ENCODE measurements at places on chromosomes 6 and 20. TPM values are rescaled to one million over a fixed set of nuclear protein-coding genes. Genes with fewer than 3 reads are reported as not detected.

DNA sequence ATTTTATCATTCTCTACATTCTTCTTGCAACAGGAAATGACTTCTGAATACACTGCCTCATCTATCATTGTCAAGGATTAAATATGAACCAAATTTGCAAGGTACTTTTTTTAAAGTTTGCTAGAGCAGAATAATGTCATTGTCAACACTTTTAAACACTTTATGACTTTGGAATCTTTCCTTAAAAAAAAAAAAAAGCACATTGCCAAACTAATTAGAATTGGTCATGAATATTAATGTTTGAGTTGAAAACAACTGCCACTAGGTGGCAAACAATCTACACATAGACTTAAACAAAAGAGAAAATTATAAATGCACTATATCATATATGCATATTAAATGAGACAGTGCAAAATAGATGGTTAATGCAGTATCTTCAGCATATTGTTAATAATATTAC, 32.5 kb upstream of the TMEM244 start:
- no peak for DNase-seq

DNA sequence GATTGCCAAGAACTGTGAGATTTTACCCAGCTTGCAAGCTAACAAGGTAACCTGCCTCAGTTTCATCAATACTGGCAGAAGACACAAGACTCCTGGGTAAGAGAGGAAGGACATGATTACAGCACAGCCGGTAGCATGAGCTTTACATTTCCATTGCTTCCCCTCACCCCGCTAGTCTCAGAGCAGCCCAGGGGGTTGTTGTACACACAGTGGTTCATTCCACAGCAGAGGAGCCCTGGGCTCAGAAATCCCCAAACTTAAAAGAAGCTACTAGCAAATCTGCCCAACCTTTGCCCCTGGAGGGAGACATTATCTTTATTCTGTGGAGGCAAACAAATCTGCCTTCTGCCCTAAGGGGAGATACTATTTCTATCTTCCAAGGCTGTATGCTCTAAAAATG, 17.1 kb upstream of the MTHFD1L start:
- DNase-seq, result no peak

DNA sequence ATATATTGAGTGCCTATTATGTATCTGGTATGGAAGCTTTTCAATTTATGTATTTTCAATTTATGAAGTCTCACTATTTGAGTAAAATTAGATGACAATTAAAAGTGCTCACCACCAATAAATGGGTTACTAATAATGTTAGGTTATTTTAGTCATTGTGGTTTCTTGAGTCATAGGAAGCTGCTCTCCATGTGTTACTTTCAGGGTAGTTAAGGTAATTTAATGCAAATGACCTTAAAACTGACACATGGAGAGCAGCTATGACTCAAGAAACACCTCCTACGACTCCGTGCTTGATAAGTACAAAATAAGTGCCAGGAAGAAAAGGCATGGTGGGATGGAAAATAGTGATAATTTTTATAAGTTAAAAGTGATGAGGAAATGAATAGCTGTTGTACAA, 16.5 kb upstream of the TINAG start:
- no peak for DNase-seq

- DNase-seq, result no peak
Measured at GRCh38 chr6:113065611-113066010, 718.5 kb downstream of the RFPL4B start.

DNA sequence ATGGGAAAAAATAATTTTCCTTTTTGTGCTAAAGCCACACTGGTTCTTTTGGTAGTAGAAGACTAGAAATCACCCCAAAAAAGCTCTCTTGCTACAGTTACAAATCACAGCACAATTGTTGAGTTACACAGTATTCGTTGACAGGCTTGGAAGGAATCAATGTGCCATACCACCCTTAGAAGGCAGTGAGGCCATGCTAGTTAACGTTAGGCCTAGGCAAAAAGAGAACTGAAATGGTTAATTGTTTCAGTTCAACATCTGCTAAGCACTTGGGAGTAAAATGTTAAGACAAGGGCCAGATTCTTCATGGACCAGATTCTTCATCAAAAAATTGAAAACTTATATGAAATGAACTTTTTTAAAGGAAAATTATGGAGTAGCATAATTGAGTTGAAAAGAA, 626.2 kb downstream of the UTRN start:
- DNase-seq, result no peak

DNA sequence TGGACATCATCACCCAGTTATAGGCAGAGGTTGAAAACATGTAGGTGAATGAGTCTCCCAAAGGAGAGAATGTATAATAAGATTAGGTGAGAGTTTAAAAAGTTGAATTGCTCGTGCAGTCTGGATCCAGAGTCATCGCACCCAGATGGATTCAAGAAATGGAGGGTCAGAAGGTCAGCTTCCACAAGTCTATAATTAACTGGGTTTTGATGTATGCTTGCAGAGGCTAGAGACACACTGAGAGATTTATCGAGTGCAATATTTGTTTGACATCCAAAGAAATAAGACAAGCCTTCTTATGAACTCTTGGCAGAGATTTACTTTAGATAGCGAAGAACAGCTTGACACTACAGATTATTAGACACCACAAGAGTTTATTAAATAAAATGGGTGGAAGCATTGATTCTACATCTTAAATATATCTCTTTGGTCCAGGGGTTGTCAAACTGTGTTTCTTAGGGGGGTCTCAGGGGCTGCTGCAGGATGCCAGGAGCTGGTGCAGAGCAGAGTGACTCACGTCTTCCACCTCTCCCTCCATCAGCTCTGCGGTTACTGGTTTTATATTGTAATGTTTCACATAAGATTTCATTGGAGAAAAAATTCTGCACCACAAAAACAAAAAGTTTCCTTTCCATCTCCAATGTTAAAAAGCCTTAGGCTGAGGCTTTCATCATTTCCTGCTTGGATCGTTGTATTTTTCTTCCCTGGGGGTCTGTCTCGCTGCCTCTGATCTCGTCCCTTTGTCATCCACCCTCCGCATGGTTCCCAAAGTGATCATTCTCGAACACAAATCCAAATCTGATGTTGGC, 176.2 kb upstream of the AHI1 start:
- DNase-seq, result no peak

DNA sequence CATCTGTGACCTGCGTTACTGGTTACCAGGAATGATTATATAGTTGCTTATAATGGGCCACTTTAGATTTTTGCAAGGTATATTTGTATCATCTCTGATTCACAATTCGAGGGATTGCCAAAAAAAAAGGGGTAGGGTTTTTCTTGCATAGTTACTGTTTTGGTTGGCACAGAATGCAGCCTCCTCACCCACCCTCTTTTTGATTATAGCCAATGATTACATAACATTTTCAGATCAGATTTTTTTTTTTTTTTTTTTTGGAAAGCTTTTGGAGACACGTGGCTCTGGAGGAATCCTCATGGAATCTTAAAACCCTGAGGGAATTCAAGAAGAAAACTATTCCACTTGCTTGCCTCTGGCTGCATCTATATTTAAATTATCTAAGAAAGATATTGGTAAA, 53.7 kb downstream of the UST start:
- no peak for DNase-seq

GRCh38 chr6:132053511-132053910, 102.3 kb upstream of the CCN2 start:
- no peak for DNase-seq

DNA sequence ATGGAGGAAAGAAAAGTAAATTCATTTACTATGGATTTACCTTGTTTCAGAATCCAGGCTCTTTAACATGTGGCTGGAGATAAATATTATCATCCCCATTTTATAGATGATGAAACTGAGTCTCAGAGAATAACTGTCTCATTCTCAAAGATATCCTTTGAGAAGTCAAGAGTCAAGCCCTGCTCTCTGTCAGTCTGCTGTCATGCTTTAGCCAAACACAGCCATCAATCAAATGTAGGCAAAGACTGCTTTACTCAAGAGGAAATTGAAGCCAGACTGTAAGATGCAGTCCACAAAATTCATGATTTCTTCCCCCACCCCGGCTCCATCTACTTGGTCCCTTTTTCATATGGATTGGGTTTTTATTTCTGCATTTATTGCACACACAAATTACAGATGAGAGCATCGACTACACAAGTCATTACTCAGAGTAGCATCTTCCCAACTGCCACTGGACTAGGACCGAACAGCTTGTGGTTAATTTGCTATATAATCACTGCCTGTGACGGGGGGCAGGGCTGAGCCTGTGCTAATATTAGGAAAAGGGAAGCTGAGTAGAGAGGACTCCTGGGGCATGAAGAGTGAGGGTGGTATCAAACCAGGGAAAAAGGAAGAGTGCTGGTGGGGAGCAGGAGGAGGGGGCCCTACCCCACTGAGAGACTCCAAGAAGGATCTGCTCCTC, 102.7 kb upstream of the TOP1 start:
- DNase-seq, result no peak

DNA sequence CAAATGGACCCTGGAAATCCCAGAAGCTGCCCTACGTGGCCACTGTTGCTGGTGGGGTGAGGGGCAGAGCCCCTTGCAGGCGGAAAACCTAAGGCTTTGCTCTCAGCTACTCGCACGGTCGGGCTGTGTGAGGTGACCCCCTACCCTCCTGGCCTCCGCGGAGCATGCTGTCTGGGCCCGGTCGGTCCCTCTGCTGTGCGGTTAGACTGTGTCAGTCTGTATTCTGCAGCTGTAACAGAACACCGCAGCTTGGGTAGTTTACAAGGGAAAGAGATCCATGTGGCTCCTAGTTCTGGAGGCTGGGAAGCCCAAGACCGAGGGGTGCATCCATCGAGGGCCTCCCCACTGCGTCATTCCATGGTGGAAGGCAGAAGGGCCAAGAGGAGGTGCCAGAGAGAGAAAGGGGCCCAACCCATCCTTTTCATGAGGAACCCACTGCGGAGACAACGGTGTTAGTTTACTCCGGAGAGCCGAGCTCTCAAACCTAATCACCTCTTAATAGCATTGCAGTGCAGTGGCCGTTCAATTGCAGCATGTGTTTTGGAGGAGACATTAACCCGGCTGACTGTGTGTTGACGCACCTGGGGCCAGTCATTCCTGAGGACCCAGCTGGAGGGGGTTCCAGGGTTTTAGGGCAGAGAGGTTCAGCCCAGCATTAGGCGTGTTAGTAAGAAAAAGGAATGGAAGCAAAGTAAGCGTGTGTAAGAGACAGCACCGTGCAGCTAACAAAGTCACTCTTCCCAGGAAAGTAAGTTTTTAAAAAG, 18.3 kb downstream of the COL9A3 start:
- no peak for DNase-seq

GRCh38 chr20:16158090-16158975, 414.9 kb downstream of the KIF16B start:
- DNase-seq, result peak; percentile 5

DNA sequence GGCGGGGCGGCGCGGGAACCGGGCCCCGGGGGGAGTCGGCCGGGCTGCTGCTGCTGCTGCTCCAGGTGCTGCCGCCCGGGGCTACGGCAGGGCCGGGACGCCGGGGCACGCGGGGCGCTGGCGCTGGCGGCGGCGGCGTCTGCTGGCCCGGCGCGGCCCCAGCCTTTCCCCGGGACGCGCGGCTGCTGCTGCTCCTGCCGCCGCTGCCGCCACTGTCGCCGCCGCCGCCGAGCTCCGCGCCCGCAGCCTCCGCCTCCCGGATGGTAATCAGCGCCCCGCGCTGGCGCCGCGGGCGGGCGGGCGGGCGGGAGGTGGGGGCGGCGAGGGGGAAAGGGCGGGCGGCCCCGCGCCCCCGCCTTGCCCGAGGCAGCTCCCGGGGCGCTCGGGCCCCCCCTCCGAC, 306 bp downstream of the EBF4 start:
- no peak for DNase-seq

- peak; percentile 57 for DNase-seq
Measured at GRCh38 chr6:147506704-147507114, 1.8 kb upstream of the SAMD5 start.

- DNase-seq, result no peak
Measured at GRCh38 chr6:45715508-45715803, 300.2 kb downstream of the CLIC5 start.

DNA sequence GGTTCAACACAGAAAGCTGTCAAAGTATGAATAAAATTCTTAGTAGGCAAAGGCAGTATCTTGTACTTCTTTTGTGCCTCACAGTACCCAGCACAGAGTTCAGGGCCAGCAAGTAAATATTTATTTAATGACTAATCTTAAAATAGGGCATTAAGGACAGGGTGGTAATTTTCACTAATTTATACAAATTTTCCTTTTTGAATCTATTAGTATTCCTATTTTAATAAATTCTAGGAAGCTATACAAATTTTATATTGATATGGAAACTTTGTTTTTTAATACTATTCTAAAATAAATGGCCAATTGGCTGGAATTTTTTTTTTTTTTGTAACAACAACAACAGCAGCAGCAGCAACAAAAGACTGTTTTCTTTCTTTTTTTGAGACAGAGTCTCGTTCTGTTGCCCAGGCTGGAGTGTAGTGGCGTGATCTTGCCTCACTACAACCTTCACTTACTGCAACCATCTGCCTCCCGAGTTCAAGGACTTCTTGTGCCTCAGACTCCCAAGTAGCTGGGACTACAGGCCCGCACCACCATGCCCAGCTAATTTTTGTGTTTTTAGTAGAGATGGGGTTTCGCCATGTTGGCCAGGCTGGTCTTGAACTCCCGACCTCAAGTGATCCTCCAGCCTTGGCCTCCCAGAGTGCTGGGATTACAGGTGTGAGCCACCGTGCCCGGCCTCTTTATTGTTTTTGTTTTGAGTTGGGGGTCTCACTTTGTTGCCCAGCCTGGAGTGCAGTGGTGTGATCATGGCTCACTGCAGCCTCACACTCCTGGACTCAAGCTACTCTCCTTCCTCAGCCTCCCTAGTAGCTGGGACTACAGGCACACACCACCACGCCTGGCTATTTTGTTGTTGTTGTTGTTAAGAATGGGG, 85.2 kb downstream of the FKBP5 start:
- DNase-seq, result no peak

The GPR31 gene
- total RNA-seq, result not detected

The ASF1A gene
- 32.1 TPM for total RNA-seq

The ADAT2 gene
- 5.1 TPM for total RNA-seq

The SIRPD gene
- not detected for total RNA-seq

The AKAP7 gene
- 40.6 TPM for total RNA-seq

The HLA-DRB5 gene
- 2.3 TPM for total RNA-seq

The FABP7 gene
- total RNA-seq, result 43.7 TPM

The DPPA5 gene
- total RNA-seq, result not detected

The TNFRSF6B gene
- total RNA-seq, result 17.5 TPM
